ENCODE measurements at places on chromosomes 5 and 9.

- no peak for DNase-seq
Observed at GRCh38 chr9:69649566-69650250, 22.5 kb downstream of the APBA1 start.

- DNase-seq = no peak
Observed at GRCh38 chr5:29214839-29215238, 1978.6 kb upstream of the CDH6 start.

DNA sequence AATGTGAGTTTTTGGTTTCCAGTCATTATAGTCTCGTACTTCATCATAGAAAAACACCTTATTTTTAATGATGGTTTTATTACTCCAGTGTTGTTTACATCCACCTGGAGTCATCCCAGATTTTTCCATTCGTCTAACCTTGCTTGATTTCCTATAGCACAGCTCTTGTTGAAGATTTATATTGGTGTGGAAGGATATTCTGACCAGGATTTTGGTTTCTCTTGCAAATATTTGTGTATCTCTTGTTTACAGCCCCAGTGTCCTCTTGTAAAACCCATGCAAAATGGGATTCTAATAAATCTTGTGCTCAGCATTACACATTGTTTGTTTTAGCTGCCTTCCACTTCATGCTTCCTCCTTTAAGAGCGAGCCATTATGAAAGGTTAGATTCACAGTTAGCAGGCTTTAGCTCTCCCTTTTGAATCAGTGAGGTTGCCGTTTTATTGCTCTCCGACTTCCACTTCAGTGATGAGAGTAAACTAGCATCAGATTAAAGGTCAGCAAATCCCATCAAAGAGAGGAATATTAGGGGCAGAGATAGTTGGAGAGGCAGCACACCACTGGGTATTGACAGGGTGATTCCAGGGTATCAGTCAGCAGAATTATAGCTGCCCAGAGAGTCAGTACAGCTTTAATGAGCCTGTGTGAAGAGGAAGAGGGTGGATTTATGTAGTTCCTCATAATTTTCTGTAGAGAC, 157.1 kb downstream of the PBX3 start:
- DNase-seq = no peak

- peak; percentile 59 for DNase-seq
Observed at GRCh38 chr9:83219154-83219923, 156.4 kb upstream of the RASEF start.

DNA sequence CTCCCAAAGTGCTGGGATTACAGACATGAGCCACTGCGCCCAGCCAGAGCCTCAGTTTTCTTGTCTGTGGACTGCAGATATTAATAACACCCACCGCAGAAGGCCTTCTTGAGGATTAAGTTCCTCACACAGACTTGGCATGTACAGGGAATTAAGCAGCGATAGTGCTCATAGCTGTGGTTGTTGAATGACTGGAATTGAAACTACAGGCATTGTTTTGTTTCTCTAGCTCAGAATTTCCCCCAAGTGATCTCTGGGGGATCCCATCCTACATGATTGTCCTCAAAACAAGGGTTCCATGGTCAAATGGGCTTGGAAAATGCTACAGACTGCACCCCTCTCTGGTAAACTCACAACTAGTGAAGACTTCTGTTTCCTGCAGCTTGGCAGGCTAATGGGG, 44.2 kb upstream of the TDRD7 start:
- DNase-seq = no peak

DNA sequence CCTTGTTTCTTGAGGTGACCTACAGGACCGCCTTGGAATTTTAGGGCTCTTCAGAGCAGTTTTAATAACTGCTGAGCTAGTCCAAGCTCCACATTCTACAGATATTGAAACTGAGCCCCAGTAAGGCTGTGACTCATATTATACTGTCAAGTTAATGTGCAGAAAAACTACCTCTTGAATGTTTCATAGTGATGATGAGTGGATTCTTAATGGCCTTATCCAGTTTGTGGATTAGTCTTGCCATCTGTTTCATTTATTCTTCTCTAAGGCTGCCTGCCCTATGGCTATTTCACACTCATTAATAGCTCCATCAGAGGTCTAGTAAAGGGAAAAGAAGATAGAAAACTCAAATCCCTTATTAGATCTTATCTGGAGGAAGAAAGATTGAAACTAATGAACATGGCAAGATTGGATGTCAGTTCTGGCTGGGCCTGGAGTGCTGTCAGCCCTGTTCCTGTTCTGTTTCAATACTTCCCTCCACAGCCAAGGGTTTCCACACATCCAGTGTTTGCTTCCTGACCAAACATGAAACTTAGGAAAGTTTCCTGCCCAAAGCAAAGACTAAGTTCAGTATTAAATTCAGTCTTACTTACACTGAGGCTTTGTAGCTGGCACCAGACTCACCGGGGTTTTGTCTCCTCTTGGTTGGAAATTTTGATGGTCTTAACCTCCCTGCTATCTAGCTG, 215.6 kb upstream of the DMAC1 start:
- DNase-seq = no peak

DNA sequence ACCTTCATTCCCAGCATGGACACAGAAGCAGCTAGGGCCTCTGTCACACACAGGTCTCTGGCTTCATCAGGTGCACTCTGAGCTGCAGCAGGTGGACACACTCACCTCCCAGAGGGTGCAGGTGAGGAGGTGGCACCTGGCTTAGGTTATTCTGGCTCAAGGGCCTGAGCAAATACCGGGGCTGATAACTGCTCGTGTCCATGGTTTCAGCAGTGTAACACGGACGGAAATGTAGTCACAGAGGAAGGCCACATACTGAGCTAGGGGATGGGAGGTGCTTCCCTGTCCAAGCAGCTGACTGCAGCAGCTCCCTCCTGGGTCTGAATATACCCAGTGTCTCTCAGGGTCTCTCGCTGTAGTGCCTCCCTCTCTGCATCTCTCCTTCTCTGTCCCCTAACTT, 5.7 kb downstream of the PHF2 start:
- peak; percentile 33 for DNase-seq

DNA sequence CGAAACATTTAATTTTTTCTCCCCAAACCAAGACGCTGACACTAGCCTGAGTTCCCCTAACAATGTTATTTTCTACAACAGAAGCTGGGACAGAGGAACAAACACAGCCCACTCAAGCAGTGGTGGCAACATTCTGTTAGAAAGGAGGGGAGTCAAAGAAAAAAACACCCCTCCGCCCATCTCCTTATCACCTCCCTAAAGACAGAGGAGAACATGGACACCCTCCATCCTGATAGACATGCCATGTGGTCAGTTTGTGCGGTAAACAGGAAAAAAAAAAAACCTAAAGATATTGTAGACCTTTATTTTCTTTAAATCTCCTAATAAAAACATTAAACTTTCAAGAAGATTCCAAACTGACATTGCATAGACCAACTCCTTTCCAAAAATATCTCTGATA, 2.9 kb upstream of the DPM2 start:
- DNase-seq = no peak

GRCh38 chr9:76615177-76615603, 149.0 kb upstream of the PCA3 start:
- DNase-seq = no peak

DNA sequence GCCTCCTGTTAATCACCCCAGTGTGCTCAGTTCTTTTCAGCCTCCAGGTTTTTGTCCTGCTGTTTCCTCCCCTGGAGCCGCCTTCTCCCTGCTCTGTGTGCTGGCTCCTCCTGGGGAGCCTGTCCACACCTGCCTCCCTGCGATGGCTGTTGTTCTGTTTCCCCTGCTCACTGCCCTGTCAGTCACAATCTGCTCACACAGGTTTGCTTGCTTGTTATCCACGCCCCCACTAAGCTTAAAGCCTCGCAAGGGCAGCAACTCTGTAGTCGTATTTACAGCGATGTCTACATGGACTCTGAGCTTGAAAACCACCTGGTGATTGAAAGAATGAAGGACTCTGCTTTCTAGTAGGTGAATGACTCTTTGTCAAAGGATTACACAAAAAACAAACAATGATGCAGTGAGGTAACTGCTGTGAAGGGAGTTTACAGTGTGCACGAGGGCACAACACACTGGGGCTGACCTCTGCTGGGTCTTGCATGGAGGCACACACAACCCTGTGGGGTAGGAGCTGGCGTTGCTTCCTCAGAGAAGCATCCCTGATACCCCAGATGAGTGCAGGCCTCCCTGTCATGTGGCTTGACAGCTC, 39.6 kb upstream of the TEX48 start:
- no peak for DNase-seq

DNA sequence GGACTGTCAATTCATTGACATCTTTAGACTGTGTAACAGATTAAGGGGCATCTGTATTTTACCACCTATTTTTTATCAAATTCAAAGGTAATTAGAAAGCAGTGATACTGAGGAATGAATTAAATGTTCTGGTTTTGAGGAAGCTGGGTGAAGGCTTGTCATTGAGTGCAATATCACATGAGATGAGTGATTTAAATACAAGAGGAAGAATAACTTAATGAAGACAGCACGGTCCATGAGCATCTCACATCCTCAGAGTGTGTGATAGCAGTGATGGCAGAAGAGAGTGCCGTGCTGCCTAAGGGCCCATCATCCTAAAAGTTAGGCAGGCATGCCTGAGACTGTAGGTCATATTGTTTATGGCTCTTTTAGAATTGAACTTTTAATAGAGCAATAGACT, 263.3 kb downstream of the MAST4 start:
- DNase-seq = no peak

DNA sequence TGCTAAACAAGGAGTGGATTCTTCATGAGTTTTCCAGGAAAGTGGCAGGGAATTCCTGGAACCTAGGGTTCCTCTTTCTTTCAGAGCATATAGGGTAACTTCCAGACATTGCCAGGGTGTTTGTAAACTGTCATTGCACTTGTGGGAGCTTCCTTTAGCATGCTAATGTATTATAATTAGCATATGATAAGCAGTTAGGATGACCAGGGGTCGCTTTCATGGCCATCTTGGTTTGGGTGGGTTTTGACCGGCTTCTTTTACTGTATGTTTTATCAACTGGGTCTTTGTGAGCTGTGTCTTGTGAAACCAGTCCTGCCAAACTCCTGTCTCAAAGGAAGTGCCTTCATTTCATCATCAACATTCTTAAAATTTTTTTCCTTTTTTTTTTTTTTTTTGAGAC, 11.9 kb upstream of the MELK start:
- DNase-seq = no peak

GRCh38 chr5:133006653-133007052, 19.7 kb downstream of the ZCCHC10 start:
- no peak for DNase-seq

DNA sequence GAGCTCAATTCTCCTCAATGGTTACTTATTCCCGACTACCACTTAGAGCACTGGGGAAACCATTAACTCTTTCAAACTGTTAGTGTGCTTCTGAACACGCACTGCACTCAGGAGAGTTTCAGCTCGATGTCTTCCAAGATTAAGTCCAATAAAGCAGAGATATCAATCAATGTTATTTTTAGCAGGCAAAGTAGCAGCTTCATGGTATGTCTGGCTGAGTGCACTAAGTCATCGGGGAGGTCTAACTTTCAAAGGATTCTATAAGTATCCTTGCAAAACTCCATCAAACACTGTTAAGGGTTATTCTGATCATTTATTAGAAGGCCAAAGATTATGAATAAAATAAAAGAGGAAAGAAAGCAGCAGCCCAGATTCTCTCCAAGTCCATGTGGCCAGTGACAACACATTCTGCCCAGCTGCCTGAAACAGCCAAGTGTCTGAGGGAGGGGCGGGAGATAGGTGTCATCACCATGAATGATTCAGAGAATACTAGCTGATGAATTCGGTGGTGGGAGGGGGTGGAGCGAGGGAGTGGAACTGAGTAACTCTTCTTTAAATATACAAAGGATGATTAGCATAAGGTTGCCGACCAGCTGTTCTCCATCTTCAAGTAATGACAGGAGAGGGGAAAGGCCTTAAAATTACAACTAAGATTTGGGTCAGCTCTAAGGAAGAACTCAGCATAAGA, 21.3 kb downstream of the NREP start:
- DNase-seq = no peak

GRCh38 chr9:96136992-96137670, 164.8 kb downstream of the HSD17B3 start:
- DNase-seq = no peak

DNA sequence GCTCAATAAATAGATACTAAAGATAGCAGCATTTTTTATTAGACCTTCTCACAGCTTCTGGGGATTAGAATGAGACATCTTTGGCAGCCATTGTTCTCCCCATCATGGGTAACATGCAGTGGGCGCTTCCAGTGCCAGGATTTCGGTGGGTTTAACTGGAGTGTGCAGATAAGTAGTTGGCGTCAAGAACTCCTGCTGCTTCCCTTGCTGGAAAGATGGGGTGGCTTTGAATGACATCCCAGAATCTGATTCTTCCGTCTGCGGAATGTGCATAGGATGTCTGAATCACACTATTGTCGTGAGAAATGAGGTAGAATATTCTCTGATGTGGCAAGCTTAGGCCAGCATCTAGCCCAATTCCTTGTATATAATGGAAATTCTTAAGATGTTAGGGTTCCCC, 7.3 kb downstream of the SFXN1 start:
- no peak for DNase-seq

DNA sequence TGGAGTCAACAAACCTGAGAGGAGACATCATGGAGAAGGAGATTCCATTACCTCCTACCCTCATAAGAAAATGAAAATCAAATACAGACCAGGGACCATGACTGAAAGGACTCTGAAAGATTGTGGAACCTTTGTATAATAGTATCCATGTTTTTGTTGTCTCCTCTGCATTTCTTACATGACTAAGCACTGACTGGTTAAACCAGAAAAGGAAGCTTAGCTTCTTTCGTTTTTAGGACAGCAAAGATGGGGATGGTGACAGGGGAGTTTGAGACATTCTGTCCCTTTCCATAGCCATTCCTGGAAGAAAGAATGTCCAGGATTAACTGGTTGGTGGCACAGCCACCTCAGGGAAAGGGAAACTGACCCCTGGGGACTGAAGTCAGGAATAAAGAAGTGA, 22.2 kb downstream of the ITGA1 start:
- DNase-seq = no peak

DNA sequence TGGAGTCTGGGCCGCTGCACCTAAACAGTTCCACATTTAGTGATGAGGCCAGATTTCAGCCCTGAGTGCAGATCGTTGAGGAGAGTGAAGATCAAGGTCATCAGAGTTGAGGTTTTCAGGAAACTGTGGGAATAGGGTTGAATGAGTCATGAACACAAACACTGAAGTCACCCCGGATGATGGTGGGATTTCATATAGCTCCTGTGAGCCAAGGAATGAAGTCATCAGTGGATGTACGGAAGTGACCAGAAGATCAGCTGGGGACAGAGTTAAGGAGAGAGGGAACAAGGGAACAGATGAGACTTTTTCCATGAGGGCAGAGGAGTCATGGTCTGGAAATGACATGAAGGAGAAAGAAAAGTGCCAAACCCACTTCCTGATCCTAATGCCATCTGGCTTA, 36.5 kb downstream of the PALM2AKAP2 start:
- DNase-seq = no peak

GRCh38 chr5:81171769-81172168, 61.4 kb upstream of the CKMT2 start:
- no peak for DNase-seq

- DNase-seq = no peak
Observed at GRCh38 chr5:168244838-168245559, 46.4 kb upstream of the WWC1 start.
